Fibroblast of the conjunctiva (primary cell): ENCODE measurements at places on chromosomes 2 and 18.
A peak's percentile ranks its signal among the peaks of the same experiment; 100 is the strongest.

- DNase-seq, result peak; percentile 68
Observed at GRCh38 chr2:152189622-152190495, 14.3 kb upstream of the STAM2 start.

DNA sequence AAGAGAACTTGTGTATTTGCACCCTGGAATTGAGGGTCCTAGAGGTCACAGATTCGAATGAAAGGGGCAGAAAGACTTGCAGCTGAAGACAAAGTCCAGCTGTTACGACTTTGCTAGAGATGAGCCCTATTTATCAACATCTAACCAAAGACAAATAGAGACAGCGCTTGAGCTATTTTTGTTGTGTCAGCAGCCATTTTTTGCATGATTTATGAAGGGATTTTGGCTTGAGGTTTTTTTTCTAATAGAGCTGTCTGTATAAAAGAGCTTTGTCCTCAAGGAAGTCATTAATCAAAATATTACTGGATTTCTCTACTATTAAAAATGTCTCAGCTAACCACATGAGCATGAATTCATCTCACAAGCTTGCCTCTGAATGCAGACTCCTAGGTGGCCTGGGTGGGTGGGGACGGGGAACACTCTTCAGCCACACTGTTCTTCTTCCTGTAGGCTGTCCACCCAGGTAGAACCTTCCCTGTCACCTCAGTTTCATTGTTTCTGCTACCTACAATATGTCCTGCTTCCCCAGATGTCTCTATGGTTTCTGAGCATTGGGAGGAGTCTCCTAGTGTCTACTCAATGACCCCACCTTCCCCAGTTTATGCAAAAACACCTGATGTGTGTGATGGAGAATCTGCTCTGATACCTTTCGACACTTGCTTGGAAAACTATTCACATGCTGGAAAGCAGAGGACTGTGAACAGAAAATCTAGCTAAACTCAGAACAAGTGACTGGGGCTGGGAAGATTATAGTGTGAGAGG is 7.2 kb upstream of the CD226 start:
- no peak for DNase-seq

DNA sequence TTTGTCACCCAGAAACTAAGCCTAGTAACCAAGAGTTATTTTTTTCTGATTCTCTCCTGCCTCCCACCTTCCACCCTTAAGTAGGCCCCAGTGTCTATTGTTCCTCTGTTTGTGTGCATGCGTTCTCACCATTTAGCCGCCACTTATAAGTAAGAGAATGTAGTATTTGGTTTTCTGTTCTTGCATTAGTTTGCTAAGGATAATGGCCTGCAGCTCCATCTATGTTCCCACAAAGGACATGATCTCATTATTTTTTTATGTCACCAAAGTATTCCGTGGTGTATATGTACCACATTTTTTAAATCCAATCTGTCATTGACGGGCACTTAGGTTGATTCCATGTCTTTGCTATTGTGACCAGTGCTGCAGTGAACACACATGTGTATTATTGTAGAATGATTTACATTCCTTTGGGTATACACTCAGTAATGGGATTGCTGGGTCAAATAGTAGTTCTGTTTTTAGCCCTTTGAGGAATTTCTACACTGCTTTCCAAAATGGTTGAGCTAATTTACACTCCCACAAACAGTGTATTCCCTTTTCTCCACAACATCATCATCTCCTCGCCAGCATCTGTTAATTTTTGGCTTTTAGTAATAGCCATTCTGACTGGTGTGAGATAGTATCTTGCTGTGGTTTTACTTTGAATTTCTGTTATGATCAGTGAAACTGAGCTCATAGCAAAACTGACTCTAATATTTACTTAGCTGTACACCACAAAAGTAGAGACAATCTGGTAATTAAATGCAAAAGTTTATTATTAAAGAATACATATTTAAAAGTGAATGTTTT is 660.1 kb upstream of the SLC8A1 start:
- no peak for DNase-seq

- DNase-seq, result no peak
Observed at GRCh38 chr2:64166637-64167420, 22.6 kb upstream of the PELI1 start.

- no peak for DNase-seq
Observed at GRCh38 chr18:77061946-77062517, 70.6 kb downstream of the MBP start.
